ENCODE measurements at places on chromosomes 3 and 15.
A peak's percentile ranks its signal among the peaks of the same experiment; 100 is the strongest.

GRCh38 chr3:25747033-25747432, 36.2 kb downstream of the NGLY1 start:
- DNase-seq = no peak

- no peak for DNase-seq
Observed at GRCh38 chr3:197508051-197508451, 47.7 kb downstream of the BDH1 start.

DNA sequence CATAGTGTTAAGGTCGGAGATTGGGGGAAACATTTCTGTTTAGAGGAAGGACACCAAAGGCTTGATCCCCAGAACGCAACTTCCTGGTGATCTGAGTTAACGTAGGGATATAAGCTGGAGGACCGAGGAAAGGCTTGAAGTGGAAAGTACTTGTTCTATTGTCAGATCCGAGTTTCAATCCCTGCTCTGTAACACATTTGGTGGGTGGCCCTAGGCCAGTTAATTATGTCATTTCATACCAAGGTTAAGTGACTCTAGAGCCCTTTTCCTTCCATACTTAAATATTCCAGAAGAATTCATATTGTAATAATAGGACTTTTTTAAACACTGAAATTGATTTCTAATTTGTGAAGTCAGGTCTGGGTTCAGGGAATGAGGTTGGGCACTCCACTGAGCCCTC, 80.9 kb downstream of the RPLP1 start:
- DNase-seq = no peak

GRCh38 chr3:24195504-24196230, 250.6 kb downstream of the NR1D2 start:
- DNase-seq = no peak

GRCh38 chr3:74349015-74349414, 265.4 kb downstream of the CNTN3 start:
- no peak for DNase-seq

DNA sequence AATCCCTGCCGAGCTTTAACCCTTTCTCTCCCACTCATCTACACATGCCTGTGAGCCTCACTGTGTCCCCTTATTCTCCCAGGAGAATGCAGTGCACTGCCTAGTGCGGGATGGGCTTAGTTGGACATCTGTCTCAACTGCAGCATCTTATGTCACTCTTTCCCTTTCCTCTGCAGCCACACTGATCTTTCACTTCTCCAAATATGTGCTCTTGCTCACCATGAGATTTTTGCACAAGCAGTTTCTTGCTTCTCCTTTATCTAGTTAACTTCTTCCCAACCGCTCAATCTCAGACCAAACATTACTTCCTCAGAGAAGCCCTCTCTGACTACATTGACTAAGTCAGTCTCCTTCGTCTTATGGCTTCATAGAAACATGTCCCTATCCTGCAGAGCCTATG, 292.3 kb downstream of the KBTBD8 start:
- no peak for DNase-seq

GRCh38 chr3:122390665-122391064, 6.7 kb downstream of the FAM162A start:
- no peak for DNase-seq

DNA sequence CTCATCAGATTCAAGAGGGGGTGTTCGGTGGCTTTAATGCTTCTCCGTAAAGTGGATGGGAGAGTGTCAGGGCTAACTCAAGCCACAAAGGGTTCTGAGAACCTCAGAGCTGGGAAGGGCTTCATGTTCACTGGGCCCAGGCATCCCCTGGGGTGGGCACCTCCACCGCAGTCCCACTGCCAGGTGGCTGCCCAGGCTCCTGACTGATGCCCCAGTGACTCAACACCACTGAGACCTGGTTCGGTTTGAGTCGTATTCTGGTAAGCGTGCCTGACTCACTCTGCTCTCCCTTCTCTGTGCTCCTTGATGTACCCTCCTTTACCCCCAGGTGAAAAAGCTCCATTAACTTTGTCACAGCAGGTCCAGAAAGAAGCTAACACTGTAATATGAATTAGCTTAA, 304.6 kb downstream of the RPLP1 start:
- DNase-seq = no peak

DNA sequence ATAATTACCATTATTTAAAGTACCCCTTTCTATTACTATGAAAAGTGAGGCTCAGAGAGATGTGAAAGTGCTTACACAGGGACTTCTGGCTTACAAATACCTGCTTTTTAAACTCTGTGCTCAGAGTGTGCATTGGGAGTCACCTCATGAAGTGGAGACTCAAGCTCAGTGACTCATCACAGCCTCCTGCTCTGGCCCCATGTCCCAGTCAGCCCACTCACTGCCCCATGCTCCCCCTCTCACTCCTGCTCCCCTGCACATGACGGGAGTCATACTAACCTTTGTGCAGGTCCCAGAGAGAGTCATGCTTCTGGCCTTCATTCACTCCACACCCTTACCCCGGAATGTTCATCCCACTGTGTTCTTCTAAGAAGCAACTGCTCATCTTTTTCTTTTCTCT, 20.2 kb downstream of the CCR1 start:
- DNase-seq = no peak

GRCh38 chr3:102180280-102180931, 254.4 kb upstream of the ZPLD1 start:
- DNase-seq = peak; percentile 35

GRCh38 chr3:1235526-1236120, 142.8 kb downstream of the CNTN6 start:
- peak; percentile 69 for DNase-seq

DNA sequence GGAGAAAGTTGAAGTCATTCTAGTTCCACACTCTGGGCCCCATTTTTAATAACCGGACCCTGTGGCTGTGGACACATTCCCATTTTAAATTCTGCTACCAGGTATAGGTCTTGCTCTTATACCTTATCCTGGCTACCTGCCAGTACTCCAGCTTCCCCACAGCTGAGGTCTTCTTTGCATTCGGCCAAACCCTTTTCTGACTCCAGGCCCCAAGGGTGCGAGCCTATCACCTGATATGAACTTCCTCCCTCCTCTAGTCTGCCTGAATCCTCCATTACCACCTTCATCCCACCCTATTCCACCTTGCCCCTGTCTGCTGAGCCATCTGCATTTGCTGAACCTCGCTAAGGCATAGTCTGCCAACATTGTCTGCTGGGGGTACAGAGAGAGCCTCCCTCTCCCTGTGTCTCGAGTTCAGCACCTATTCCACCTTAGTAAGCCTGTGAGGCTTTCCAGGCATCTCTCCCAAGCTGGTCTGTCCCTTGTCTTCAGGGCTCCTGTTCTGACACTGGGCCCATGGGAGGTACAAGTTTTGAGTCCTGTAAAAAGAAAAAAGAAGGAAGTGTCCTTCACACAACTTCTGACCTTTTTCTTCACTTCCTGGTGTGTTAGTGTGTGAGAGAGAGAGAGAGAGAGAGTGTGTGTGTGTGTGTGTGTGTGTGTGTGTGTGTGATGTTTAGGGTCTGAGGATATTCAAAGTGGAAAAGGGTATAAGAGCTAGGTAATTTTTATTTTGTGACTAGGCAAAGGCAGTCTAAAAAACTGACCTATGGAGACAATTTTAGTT, 27.0 kb downstream of the PDE8A start:
- DNase-seq = no peak

- no peak for DNase-seq
Observed at GRCh38 chr3:134487406-134487805, 1.5 kb downstream of the CEP63 start.

GRCh38 chr3:197428117-197428801, 127.5 kb downstream of the BDH1 start:
- no peak for DNase-seq

DNA sequence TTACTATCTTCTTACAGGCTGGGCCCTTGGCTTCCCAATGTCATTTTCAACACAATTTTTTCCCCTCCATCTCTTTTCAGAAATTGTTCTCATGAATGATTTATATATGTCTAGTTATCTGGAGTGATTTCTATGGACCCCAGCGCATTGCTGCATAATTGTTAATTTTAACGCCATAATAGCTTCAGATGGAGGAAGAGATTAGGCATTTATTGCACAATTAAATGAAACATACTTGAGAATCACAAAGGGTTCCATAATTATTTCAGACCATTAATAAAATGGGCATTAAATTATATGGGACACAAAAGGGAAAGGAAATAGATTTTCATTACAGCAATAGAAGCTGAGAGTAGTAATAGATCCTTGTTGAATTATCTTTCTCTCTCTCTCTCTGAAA, 70.3 kb upstream of the SOX14 start:
- DNase-seq = no peak

DNA sequence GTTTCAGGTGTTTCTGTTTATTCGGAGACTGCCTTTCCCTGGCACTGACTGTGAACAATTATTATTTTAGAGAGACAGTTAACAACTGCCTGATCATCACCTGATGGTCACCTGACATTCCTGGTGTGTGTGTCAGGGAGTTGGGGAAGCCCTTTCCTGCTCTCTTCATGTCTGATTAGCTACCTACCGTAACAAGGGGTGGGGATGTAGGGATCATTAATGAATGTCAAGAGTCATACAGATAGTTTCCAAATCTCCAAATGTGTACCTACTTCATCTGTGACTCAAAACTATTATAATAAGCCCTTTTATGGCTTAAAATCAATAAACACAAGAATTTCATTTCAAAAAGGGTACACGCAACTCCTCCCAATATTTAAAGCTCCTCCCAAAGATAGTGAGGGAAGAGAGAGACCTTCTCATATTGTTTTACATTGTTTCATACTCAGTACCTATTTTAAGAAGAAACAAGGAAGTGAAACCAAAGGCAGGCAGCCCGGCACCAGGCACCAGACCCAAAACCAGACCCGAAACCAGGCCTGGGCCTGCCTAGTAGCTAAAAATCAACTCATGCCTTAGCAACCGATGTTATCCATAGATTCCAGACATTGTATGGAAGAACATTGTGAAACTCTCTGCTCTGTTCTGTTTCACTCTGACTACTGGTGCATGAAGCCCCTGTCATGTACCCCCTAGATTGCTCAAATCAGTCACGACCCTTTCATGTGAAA, 844.9 kb upstream of the ALCAM start:
- no peak for DNase-seq

DNA sequence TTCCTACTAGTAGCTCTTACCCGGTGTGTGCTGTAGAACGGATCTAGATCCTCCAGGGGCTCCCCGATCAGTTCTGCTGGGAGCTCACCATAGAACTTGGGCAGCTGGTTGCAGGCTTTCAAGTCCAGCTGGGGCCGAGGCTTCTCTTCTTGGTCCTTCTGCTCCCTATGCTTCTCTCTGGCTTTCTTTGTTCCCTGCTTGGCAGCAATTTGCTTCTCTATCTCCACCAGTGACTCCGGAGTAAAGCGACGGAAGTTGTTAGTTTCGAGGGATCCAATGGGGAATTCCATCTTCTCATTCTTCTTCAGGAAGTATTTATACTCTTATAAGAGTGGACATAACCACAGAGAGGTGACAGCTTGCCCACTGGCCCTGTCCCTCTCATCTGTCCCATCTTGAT, 22.3 kb downstream of the SCN10A start:
- no peak for DNase-seq

DNA sequence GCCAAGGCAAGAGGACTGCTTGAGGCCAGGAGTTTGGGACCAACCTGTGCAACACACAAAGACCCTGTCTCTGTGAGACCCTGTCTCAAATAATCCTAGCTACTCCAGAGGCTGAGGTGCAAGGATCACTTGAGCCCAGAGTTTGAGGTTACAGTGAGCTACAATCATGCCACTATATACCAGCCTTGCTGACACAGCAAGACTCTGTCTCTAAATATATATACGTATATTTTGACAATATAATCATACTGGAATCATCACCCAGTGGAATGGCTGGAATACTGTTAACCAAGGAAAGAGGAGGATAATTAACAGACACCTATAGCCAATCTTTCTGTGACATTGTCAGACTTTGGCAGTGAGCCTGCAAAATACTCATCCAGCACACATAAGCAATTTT, 9.0 kb upstream of the MAP1A start:
- DNase-seq = no peak

DNA sequence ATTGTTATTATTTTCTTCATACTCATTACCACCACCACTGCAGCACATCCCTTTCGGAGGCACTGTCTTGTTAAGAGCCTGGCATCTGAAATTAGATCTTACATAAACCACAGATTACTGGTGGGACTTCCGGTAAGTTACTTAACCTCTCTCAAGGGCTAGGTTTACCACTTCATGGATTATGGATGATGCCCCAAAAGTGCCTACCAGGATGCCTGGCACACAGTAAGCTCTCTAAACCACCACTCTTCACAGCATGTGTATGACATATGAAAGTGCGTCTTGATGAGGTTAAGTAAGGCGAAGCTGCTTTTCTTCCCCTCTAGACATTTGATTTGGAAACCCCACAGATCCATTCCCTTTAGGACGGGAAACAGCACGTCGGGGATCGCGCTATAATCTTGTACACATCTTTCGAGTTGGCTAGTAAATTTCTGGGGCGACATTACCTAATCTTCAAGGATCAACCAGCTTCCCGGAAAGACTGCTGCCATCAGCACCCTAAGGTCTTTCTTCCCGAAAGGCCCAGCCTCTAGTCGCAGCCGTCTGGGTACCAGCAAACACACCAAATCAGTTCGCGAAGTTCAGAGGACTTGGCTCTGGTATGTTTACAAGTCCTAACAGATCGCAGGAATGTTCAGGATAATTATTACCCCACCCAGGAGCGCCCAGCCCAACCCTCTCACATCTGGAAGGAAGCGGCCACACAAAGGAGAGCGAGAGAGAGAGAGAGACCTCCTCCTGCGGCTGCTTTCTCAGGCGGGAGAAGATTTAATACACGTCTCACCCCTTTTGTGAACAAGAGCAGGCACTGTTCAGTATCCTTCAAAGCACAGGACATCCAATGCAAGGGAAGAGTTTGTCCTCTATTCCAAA, 155.1 kb upstream of the FRMD4B start:
- DNase-seq = no peak

GRCh38 chr3:188104050-188104449, 49.9 kb upstream of the LPP start:
- no peak for DNase-seq

DNA sequence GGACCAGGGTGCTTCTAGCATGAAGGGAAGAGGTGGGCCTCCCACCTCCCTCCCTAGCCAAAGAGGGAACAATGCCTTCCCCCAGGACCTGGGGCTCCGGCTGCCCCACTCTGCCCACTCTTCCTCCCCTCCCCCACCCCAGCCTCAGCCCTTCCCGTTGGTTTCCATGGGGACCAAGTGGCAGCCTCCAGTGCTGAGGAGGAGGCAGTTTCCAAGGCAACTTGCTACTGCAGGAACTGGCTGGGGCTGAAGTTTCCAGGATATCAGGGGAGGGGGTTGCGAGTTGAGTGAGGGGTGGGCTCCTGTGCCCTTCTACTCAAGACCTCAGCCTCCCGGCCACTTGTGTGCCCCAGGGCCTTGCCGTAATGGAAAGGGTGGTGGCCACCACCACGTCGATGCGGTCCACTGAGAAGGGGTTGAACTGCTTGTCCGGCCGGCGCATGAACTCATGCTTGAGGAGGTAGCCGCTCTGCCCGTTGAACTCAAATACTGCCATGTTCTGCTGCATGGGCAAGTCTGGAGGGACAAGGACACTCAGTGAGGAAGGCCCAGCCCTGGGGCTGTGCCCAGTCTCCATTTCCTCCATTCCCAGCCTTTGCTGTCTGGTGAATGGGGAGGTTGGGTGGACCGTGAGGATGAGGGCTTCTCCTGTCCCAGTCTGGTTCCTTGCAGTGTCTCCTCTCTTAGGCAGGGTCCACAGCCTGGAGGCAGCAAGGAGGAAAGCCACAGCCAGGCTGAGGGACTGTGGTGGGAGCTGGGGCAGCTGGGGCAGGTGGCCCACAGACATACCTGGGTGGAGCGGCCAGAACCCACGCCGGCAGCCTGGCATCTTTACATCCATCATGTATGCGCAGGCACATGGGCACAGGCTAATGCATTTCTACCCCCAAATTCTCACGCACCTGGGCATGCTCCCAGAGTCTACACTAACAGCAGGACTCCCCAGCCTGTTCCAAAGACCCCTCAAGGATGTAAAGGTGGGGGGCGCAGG, 11.3 kb upstream of the ANKRD63 start:
- DNase-seq = no peak
